ENCODE measurements at places on chromosomes 11 and 22.

DNA sequence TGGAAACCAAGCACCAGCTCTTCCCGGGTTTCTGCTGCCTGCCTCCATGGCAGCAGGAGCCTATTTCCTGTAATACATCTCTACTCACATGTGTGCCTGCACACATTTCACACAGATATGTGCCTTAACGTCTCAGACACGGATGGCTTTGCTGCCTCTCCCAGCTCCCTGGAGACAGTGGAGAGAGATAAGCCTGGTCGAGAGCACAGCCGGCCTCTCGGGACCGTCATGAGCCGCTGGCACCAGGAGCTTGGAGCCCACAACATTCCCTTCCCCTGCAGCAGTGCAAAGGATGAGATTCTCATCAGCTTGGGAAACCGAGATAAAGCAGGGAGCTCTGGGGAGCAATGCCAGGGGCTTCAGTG, 587.7 kb downstream of the BRD1 start:
- no peak for DNase-seq

DNA sequence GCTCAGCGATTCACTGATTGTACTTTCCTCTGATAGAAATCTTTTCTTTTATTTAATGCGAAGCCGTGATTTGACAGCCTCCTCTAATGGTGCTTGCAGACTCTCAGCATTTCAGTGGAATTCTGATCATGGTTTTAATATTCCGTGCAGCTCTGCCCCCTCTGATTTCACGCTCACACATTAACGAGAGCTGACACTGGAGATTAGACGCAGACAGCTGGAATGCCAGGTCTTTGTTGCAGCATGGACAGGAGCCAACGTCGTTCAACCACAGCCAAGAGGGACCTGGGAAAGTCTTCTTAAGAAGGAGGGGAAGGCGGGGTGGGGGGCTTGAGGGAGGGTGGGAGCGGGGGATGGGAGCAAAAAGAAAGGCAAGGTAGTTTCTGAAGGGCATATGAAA, 186.4 kb downstream of the BLID start:
- no peak for DNase-seq

DNA sequence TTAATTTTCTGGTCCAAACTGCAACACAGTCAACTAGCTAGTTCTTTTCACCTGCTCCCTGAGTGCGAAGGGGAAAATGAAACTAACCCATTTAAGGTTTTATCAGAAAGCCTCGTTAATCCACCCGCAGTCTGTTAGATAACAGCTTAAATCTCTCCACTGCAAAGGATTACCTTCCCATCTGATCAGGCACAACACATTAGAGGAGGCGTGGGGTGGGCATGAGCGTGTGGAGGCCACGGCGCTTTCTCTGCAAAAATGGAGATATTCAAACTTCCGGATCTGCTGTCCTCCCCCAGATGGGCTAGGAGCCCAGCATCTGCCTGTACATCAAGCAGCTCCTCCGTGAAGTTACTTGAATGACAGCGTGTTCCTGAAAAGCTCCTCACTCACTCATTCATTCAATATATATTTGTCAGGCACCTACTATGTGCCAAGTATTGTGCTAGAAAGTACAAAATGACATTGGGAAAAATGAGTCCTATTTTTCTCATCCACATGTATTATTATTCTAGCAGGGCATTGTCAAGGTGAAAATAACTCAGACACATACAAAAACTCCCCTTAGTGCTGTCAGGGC, 13.5 kb upstream of the ANKK1 start:
- DNase-seq: no peak

GRCh38 chr22:31199187-31199586, 12.9 kb upstream of the LIMK2 start:
- no peak for DNase-seq

DNA sequence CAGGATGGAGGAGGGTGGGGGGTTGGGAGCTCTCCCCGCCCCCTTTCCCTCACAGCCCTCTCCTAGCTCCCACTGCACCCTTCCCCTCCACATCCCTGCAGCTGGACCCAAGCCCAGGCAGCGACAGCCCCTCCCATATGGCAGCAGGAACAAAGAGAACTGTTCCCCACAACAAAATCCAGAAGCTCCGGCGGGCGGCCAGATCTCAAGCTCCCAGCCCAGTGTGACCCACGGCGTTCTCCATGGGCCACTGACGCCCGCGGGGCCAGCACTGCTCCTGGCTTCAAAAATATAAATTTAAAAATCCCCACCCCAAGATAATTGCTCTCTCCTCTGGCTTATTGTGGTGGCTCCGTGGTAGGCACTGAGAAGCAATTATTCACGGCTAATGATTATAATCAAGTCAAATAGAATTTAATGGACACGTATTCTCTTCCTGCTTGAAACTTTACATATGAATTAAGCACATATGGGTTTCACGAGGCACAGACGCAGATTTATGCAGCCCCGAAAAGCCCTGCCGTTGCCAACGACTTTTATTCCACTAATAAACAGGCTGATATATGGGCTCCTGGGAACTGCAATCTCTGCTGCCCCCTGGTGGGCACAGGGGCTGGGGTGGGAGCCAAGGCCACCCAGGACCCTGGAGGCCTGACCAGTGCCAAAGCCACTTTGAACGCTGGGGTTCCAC, 17.5 kb downstream of the MACROD1 start:
- DNase-seq: peak; percentile 65

DNA sequence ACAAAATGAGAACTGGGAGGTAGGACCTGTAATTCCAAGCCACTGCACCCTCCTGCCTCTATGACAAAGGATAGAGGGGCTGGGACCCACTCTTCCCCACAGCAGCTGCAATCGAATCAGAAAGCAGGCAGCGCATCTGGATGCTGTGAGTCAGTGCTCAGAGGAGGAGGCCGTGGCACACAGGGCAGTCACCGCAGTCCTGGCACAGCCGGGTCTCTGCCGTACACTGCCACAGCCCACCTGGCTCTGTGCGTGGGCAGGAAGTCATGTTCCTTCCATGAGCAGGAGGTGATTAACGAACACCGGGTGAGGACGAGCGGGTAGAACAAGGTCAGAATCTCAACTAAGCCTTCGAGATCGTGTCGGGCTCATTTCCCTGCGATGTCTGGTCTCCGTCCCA, 30.2 kb upstream of the PPFIA1 start:
- DNase-seq: no peak

DNA sequence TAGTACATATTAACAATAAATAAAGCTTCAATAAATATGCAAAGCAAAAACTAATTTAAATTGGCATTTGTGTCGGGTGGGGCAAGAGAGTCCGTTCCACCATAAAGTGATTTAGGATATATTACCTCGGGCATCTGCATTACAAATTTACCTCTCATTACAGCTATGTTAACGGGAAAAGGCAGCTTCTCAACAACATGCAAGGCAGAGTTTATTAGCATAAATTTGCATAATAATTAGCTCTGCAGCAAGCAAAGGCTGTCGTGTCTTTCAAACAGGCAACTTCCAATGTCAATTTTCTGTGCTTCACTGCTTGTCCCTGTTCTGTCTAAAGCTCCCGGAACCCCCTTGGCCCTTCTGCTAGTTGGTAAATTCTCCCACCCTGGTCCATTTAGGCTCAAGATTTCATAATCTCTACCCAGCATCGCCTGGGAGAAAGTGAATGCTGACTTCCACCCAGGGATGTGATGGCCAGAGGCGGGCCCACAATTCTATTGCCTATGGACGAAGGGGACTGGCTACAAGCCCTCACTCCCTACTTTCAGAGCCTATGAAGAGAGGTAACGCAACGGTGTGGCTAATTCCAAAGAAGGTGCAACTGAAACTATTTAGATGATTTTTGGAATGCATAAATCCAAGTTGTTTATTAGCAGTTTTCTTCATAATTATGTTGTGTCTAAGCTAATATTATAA, 462.1 kb downstream of the OPCML start:
- DNase-seq: no peak

DNA sequence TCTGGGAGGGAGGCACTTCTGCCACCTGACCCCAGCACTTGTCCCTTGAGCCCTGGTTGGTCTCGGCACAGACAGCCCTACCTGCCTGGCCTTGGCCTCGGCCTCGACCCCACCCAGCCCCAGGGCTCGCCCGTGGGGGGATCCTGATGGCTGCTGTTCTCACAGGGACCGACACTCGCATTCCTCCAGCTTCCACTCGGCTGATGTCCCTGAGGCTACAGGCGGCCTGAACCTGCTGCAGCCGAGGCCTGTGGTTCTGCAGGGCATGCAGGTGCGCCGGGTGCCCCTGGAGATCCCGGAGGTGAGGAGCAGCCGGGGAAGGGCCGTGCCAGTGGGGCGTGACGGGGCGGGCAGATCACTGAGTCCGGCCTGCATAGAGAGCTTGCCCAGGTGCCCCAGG, 5.1 kb downstream of the PCNX3 start:
- no peak for DNase-seq

DNA sequence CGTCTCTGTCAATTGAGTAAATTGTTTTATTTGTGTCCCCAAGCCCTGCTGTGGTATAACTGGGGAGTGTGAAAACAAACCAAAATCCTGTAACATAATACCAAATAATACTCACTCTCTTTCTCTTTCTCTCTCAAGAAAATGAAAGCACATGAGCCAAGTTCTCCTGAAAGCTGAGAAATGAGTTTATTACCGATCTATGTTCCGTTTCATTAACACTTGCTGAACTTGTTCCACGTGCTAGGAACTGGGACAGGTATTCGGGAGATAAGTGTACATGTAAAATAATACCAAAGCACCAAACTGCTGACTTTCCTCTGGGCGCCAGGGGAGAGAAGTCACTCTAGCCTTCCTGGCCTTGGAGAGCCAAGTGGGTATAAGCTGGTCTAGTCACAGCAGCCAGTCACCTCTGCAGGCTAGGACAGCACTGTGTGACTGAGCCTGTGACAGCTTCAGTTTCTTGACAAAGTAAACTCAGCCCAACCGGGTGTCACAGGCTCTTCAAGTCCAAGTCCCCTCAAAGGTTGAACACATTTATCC, 23.1 kb downstream of the CD6 start:
- no peak for DNase-seq

DNA sequence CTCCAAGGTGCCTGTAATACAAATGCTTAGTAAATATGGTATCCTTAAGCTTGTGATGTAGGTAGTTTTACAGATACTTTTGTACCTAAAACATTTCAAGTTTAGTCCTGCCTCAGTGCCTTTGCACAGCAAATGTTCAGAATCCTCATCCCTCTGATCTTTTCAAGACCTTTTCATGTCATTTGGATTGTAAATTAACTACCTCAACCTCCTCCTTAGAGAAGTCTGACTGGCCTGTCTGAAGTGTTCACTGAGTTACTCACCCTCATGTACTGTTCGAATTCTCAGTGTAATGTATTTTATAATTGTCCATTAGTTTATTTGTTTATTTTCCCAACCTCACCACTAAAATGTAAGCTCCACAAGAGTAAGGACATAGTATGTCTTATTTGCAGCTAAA, 147.5 kb downstream of the ELP4 start:
- DNase-seq: no peak

GRCh38 chr11:32259641-32260081, 168.8 kb downstream of the RCN1 start:
- DNase-seq: no peak

GRCh38 chr11:64583296-64584262, 7.4 kb upstream of the SLC22A12 start:
- no peak for DNase-seq
